Brain (organoid and tissue), 16 donors: ENCODE measurements at places on chromosomes 13 and 19. TPM values are rescaled to one million over a fixed set of nuclear protein-coding genes. Genes with fewer than 3 reads are reported as not detected.

Gene PVR
- polyA plus RNA-seq = 14.4 TPM

Gene SIN3B
- 25.8 TPM for polyA plus RNA-seq

Gene HDGFL2
- polyA plus RNA-seq = 150 TPM

Gene SHC2
- polyA plus RNA-seq = 89.9 TPM

Gene ELSPBP1
- not detected for polyA plus RNA-seq

Gene RGS9BP
- 1.1 TPM for polyA plus RNA-seq

Gene LRRC63
- polyA plus RNA-seq = not detected

Gene LRRC4B
- 52.9 TPM for polyA plus RNA-seq

Gene CPB2
- polyA plus RNA-seq = not detected

Gene ZNF419
- polyA plus RNA-seq = 6.2 TPM

Gene ZNF540
- polyA plus RNA-seq = 1.8 TPM

Gene INSL3
- polyA plus RNA-seq = 0.66 TPM

Gene CLIP3
- polyA plus RNA-seq = 319 TPM

Gene ACP7
- 1.3 TPM for polyA plus RNA-seq

Gene TBXA2R
- 2.2 TPM for polyA plus RNA-seq

Gene ERVK3-1
- polyA plus RNA-seq = 40.0 TPM

Gene PCP2
- not detected for polyA plus RNA-seq

Gene KLK11
- 1.6 TPM for polyA plus RNA-seq

Gene OVOL3
- polyA plus RNA-seq = not detected

Gene NLRP5
- not detected for polyA plus RNA-seq

Gene LGALS4
- 0.93 TPM for polyA plus RNA-seq
